ENCODE measurements at places on chromosomes 6 and 20.

DNA sequence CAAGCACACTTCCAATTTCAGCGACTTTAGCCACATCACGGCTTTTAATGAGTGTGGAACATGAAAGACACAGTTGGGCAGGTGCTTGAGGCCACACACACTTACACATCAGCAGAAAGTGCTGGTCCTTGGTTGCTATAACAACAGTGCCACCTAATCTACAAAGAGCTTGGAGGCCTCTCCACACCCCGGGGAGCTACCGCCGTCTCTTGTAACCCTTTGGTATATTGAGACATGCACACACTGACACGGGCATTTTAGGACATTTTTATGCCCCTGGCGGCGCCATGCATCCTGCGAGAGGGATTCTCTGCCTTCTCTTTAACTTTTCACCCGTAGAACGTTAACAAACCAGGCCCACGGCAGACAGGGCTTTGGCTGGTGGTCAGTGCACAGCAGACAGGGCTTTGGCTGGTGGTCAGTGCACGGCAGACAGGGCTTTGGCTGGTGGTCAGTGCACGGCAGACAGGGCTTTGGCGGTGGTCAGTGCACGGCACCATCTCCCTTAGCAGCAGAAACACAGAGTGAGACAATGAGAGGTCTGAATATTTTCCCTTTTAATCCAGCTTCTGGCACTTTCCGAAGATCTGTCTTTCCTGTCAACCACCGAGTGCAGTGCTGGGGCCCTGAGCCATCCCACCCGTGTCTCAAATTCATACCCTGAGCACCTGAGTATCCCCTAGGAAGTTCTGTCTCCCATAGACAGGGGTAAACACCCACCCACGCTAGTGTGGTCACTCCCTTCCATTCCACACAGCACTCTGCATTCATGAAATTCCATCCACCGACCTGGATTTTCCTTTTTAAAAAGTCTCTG, 116.6 kb upstream of the RPS6KA2 start:
- no peak for DNase-seq

- DNase-seq, result no peak
Measured at GRCh38 chr6:39892490-39893129, 41.7 kb downstream of the MOCS1 start.

GRCh38 chr20:24634855-24635254, 165.4 kb downstream of the SYNDIG1 start:
- DNase-seq, result no peak

DNA sequence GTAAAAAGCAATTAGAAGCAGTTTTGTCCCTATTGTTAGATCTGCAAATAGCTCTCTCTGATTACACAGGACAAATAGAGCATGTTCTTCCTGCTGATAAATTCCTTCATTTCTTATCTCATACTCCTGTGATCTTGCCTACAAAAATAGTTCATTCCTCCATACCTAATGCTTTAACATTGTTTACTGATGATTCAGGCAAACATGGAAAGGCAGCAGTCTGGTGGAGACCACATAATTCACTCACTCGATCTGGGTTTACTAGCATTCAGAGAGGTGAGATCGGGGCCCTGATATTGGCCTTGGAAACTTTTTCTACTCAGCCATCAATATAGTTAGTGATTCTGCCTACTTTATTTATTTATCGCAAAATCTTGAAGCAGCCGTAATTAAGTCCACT, 20.2 kb downstream of the HLA-DPA1 start:
- DNase-seq, result no peak

DNA sequence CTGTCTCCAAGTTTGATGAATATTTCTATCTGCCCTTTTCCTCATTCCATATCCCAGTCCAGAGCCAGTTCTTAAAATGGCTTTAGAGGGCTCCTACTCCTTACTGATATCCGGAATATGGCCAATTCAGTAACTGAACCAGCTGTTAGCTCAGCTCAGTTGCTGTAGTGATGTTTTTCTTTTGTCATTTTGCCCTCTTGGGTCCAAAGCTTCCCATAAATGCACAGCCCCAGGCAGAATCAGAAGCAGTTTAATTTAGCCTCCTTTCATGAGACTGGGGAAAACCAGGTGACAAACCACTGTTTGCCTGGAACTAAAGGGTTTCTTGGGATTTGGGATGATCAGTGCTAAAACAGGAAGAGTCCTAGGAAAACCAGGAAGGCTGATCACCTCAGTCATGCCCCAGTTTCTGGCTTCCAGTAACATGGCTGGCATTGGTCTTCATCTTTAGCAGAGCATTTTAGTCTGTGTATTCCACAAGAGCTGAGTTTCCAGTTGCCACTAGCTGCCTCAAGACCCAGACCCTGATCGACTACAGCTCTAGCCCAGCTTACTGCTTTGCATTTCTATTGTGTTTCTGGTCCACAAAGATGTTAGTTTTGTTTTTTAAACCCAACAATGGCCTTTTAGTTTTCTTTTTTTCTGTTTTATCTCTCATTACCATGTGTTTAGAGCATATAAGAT, 40.6 kb upstream of the REV3L start:
- no peak for DNase-seq

GRCh38 chr20:25248786-25249172, 894 bp downstream of the PYGB start:
- no peak for DNase-seq

DNA sequence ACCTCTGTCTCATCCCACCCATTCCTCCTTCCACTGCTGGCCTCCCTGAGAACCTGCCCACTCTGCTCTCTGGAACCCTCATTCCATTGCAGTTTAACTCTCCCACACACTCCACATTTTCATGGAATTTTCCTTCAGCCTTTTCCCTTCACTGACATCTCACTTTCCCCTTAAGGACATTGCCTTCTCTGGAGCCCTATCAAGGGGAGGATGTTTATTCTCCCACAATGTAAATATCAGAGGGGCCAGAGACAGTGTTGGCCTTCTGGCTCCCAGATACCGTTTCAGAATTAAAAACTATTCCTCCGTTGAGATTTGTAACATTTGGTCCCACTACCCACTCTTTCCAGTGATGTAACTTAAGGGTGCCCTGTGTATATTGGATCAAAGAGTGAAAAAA, 199.5 kb upstream of the KCNK16 start:
- DNase-seq, result no peak

DNA sequence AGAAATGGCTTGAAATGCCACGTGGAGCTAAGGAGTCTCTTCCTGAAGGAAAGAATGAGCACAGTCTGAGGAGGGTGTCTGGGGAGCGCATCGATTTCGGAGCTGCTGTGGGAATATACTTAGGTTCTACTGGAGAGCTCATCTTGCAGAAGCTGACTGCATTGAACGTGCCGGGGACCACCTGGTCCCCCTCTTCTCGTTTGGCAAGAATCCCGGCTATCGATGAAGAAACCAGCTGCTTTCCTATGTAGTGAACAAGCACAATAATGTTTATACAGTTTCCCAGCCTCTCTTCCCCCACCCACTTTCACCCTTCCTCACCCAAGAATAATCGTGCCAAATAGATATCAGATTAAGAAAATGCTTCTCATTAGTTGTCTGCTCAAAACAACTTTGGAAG, 242.5 kb downstream of the PACRG start:
- DNase-seq, result no peak

DNA sequence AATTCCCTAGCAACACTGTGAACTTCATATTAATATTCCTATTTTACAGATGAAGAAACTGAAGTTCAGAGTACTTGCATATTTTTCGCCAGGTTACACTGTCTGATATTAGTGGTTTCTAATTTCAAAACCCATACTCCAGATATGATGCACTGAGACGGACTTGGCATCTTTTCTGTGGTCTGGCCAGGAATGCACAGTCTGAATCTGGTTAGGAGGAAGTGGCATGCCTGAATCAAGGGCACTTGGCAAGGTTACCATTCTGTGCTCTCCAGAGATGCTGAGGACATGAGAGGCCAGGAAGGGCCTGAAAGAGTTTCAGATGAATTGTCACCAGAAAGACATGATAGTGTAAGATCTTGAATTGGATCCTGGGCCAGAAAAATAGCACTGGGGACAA, 150.1 kb downstream of the HAO1 start:
- DNase-seq, result no peak

GRCh38 chr6:119717942-119718341, 368.4 kb upstream of the MAN1A1 start:
- DNase-seq, result no peak

- DNase-seq, result no peak
Measured at GRCh38 chr6:85136310-85136709, 313.6 kb upstream of the NT5E start.

GRCh38 chr20:20223981-20224380, 143.9 kb upstream of the INSM1 start:
- DNase-seq, result peak; percentile 52

DNA sequence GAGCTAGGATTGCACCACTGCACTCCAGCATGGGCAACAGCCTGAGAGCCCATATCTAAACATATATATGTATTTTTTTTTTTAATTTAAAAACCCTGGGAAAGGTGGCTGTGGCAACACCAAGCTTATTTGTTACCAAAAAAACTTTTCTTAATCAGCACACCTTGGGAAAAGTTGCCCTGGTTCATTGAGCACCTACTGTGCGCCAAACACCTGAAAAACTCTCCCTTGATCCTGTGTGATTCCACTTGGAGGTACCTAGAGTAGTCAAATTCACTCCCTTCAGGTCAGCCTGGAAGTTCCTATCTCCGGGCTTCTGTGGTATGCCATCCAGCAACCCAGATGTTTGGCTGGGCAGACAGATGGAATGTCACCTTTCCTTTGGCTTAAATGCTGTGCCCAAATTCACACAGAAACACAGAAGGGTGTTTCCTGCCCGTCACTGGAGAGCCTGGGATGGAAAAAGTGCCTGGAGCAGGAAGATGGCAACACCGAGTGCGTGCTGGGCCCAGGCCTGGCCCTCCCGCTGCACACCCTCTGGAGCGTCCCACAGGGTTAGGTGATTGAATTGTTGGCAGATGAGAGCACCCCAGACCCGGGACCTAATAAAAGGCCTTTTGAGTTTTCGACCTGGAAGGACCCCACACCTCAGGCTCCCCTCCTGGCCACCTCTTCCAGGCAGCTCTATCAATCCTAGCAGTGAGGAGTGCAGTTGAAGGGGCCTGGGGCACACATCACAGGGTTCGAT, 337.5 kb downstream of the ZFAND3 start:
- no peak for DNase-seq

GRCh38 chr20:47785854-47786764, 828 bp upstream of the SULF2 start:
- DNase-seq, result peak; percentile 66

All from NCI-H2227 treated with DMSO at 0.1 percent for 48 hours (cell line).